Posterior vena cava (tissue), 2 donors: ENCODE measurements at places on chromosomes 5 and 9.
A peak's percentile ranks its signal among the peaks of the same experiment; 100 is the strongest.

DNA sequence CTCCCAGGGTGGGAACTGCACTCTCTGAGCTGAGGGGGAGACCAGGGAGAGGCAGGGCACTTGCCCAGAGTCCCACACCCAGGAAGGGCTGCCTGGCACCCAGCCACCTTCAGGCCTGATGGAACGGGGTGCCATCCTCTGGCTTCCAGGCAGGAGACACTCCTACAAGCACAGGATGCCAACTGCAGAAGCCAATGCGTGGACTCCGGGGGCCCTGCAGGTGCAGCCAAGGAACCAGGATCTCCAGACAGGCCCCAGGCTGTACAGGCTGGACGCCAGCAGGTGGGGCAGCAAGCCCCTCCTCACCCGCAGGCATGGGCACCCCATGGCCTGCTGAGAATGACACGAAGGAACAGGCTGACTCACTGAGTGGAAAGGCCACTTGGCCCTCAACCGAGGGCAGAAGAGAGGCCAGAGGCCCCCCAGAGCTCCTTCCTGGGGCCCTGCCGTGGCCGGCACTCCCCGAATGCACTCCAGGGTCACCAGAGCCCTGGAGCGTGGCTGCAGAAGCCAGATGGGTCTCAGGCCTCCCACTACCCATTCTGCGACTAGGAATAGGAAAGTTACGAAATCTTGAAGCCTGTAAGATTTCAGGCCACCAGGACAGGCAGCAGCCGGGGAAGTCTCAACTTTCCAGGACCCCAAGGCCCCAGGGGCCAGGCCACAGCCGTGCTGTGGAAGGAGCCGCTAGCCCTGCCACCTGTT, 15.7 kb downstream of the NACC2 start:
- peak; percentile 75 for DNase-seq

- DNase-seq, result no peak
Measured at GRCh38 chr5:136053336-136054141, 24.8 kb downstream of the TGFBI start.

GRCh38 chr9:87525546-87526303, 28.1 kb downstream of the DAPK1 start:
- DNase-seq, result no peak

- peak; percentile 89 for DNase-seq
Measured at GRCh38 chr9:88991066-88992034, at the start of gene S1PR3. TSS of gene S1PR3 (plus strand) at chr9:88991468. CDS start at chr9:89001201, 9,733 bp downstream.

DNA sequence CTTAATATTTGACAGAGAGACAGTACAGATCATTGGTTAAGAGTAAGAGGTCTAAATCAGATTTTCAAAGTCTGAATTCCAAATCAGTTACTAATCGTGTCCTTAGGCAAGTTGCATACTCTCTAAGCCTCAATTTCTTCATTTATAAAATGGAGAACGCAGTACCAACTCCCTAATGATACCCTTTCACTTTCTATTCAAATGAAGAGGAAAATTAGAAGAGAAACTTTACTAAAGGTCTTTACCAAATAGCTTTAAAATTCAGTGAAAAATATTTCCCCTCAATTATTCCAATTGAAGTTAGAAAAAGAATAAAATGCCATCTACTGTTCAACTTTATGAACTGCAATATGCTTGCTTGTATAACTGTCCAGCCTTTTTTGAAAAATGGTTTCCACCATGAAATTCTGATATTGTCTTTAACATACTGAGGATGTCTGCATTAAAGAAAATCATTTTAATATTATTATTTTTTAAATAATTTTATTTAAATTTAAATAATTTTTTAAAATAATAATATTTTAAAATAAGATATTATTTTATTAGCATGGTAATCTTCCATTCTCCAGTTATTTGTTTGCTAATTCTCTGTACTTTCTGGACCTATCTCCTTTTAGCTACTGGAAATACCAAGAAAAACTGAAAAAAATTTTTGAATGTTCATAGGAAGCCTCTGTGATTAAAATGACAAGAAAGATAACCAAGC, 36.0 kb downstream of the POC5 start:
- no peak for DNase-seq
